ENCODE measurements at places on chromosomes 4 and X.

GRCh38 chrX:119755981-119756533 lies 2.3 kb upstream of the SOWAHD start:
- peak; percentile 28 for DNase-seq

GRCh38 chr4:31366041-31366440 lies 645.9 kb downstream of the PCDH7 start:
- DNase-seq, result no peak

DNA sequence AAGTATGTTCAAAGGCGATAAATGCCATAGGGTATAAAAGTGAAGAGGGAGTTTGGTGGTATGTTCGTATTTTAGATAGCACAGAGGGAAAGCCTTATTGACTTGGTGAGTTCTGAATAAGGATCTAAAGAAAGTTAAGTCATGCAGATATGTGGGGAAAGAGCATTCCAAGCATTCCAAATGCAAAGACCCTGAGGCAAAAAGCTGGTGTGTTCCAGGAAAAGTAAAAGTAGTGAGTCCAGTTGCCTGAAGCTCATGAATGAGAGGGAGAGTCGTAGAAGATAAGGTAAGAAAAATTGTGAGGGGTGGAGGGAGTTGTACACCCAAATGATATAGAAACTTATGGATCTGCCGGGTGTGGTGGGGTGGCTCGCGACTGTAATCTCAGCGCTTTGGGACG lies 426.7 kb downstream of the RPA4 start:
- DNase-seq, result no peak

- no peak for DNase-seq
These were observed 115.4 kb downstream of the PTTG2 start for GRCh38 chr4:38075370-38076152.

GRCh38 chr4:51855270-51855669 lies 12.3 kb downstream of the DCUN1D4 start:
- no peak for DNase-seq

Data from stimulated activated CD4-positive, alpha-beta T cell treated with anti-CD3 and anti-CD28 coated beads, Interleukin-4, amount 100 ng/mL, for 4 hours (primary cell).